ENCODE measurements at places on chromosomes 7 and 10.

GRCh38 chr10:111890046-111890445, 293.5 kb downstream of the GPAM start:
- no peak for DNase-seq

DNA sequence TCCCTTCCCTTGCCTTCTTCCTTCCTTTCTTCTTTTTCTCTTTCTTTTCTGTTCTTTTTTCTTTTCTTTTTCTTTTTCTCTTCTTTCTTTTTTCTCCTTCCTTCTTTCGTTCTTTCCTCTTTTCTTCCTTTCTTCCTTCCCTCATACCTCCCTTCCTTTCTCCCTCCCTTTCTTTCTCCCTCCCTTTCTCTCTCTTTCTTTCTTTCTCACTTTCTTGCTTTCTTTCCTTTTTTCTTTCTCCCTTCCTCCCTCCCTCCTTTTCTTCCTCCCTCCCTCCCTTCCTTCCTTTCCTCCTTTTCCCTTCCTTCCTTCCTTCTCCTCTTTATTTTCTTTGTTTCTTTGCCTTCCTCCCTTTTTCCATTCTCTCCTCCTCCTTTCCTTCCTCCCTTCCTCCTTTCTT, 96.3 kb downstream of the POM121L12 start:
- no peak for DNase-seq

- DNase-seq, result no peak
These were observed 22.9 kb upstream of the GRB10 start for GRCh38 chr7:50805447-50806125.

DNA sequence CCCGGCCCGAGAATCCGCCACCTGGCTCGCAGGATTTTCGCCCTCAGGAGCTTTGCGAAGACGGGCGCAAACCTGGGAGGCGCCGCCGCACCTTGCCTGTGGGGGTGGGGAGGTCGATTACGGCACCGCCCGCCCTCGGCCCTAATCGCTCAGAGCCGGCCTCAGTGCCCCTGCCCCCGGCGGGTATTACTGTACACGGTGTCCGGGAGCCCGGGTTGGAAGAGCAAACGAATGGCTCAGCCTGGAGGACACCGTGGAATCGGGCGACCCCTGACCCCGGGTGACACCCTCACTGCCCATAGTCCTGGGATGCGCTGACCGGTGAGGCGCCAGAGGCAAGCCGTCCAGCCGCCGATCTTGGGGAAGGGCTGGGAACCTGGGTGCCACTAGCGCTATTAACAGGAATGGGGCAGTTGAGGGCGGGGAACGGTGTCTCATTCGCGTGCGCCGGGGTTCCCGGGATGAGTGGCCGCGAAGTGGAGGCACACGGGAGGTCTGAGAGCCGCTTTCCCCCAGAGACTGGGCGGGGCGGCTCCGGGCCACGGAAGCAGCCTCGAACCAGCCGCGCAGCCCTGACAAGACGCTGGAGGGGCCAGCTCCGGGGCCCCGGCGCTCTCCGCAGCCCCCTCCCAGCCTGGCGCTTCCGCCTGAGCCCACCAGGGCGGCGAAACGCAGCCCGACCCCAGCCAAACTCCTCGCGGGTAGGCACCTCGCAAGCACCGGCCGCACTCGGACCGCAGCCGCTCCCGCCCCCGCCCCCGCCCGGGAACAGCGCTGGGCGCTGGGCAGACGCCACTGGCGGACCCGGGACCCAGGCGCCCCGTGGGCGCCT, 167.5 kb downstream of the NRF1 start:
- DNase-seq, result no peak

DNA sequence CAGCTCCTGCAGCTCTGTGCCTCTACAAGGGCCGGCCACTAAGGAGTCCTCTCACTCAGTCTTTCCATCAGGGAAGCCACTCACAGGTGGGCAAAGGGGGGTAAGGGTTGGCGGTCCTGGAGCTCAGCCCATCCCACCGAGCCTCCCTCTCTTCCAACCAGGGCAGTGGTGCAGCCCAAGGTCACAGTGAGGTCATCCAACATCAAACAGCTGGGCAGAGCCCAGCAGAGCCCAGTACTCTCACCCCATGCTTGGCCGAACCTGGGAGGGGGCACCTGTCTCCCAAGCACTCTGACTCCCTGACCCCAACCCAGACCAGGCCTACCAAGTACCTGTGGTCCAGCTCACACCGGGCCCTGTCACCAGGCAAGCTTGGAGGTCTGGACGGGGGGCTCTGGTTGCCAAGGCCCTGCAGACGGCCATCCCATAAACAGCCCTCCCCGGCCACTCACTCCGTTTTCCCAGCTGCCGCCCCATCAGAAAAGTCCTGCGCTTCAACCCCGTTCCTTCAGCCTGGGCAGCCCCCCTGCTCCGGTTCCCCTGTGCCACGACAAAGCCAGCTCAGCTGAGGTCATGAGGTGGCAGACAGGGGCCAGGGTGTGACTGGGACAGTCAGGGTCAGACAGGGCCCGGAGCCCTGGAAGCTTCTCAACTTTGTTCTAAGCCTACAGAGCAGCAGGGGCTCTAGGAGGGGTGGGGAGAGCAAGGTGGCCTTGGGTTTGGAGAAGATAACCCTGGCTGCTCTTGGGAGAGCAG, 27.5 kb downstream of the PDGFA start:
- DNase-seq, result no peak

GRCh38 chr10:99920901-99921300, 88.8 kb downstream of the DNMBP start:
- DNase-seq, result no peak

GRCh38 chr10:118742032-118742431, 12.7 kb downstream of the CACUL1 start:
- DNase-seq, result no peak

DNA sequence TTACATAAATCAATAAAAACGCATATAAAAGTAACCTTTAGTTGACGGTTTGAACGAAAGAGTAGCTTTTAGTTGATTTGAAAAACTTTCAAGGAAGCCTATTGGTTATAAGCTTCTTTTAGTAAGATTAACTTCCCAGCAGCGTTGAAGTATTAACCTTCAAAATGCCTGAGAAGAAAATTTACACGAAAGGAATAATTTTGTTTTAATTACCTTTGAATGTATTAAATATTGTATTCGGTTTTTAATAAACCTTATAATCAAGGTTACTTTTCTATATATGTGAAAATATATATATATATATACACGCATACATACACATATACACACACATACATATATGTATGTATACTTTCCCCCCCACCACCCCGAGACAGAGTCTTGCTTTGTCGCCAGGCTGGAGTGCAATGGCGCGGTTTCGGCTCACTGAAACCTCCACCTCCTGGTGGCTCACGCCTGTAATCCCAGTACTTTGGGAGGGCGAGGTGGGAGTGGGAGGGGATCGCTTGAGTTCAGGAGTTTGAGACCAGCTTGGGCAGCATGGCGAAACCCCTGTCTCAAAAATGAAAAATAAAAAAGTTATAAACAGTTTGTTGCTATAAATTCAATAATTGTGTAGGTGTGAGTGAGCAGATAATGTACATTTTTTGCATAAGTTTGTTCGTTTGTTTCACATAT, 57.6 kb upstream of the EZH2 start:
- peak; percentile 85 for DNase-seq

DNA sequence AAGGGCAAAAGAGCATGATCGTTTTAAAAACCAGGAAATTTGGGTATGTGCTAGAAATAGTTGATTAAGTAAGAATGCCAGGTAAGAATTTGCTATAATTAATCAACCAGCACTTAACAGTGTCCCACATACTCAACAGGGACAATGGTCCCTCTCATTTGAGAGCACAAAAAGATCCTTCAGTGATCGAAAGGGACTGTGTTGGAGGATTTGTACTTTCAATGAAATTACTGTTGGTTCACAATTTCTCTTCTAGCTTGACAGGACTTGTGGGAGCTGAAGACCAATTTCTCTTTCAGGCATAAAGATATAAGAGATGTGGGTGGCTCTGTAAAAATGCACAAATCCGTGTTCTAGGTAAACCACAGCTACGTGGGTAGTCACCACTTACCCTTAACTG, 12.5 kb upstream of the PLEKHS1 start:
- DNase-seq, result no peak

DNA sequence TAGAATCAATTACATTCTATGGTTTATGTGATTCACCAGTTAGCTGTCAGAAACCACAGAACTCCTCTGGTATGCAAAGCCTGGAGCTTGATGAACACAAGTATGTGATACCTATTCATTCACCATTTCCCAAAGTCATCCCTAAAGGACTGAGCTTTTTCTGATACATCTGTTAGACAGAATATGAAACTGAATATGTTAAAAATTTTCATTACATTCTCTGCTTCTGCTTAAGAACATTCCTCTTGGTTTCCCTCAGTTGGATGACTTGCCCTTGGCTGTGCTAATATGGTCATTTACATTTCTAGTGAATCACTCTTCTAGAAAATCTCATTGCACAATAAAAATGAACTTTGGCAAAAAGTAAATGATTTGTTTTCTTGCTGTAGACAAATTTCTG, 10.8 kb upstream of the PON1 start:
- DNase-seq, result no peak

DNA sequence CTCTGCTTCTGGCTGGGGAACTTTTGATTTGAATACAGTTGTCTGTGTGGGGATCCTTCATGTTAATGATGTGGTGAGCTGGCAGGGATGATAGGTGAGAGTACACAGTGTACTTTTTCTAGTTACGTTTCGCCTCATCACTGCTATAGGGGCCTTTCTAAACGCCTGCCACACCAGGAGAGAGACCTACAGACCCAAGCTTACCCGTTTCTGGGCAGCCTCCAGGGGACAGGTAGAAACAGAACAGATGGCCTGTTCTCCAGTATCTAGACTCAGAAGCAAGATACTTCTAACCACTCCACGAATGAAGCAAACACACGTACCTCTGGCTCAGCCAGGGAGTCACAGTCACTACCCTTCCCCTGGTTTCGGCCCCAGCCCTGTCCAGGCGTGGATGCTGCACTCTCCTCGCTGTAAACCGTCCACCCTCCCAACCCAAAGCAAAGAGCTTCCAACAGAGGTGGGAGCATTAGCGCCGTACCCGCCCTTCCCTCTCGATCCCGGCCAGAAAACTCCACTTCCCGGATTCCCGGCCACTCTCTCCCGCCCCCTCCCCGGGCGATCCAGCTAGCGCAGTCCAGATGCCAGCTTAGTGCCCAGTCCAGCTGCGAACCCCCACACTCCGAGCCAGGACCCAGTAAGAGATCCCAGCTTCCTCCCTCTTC, 1.2 kb downstream of the CCDC6 start:
- peak; percentile 34 for DNase-seq

All from activated CD8-positive, alpha-beta T cell treated with anti-CD3 and anti-CD28 coated beads, Interleukin-2, amount 10 ng/mL, durations not matched to agents 7 days and 5 days (primary cell).